ENCODE measurements at places on chromosomes 6 and 20. TPM values are rescaled to one million over a fixed set of nuclear protein-coding genes. Genes with fewer than 3 reads are reported as not detected.

DNA sequence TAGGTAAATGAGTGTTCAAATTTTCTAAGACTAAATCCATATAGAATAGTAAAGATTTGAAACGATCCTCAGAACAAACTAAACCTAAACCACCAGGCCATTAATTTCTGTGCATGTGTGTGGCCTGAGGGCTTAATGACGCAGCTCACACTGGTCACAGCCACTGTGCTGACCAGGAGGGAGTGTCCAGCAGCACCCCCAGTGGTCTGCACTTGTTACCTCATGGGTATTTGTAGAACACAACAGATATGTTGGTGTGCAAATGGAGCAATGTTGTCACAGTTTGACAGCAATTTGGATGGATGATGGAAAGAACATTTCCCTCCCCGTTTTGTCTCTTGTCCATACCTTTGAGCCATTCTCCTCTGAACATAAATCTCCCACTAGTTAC, 122.4 kb upstream of the EXOC2 start:
- DNase-seq = peak; percentile 27

C6orf58 gene
- total RNA-seq = 0.39 TPM

NKX2-4 gene
- 3.8 TPM for total RNA-seq

DNA sequence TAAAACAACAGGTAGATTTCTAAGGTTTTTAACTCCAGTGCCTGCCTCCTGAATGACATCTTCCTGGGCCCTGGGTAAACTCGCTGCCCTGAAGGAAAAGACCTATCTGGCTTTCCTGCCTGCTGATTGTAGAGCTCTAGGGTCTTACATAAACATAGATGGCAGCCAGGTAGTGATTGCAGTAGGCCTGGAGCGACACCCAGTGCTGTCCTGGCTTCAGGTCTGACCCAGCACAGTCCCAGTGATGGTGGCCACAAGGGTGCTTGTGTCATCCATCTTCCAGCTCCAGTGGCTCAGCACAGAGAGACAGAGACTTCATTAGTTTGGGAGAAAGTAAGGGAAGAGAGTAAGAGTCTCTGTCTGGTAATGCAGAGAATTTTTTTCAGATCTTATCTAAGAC, 542.9 kb upstream of the IMPG1 start:
- no peak for DNase-seq

DNA sequence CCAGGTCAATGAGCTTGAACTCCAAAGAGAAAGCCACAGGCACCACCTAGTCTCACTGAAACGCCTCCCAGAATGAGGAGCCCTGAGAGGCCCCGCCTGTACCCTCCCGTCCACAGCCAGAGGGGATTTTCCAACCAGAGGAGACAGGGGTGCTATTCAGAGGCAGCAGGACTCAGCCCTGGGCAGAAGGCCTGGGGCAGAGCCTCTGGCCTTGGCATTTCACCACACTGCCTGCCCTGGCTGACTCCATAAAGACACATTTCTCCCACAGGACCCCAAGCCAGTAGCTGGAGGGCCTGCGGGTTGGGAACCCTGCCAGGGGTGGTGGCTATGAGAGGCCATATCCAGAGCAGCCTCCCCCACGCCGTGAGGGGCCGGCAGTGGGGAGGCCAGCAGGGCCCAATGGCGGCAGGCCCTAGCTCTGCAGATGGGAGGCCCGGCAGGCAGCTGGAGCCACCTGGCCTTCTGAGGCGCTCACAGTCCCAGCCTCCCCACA, 159.3 kb downstream of the PREX1 start:
- peak; percentile 26 for DNase-seq

TRAPPC3L gene
- not detected for total RNA-seq

DNA sequence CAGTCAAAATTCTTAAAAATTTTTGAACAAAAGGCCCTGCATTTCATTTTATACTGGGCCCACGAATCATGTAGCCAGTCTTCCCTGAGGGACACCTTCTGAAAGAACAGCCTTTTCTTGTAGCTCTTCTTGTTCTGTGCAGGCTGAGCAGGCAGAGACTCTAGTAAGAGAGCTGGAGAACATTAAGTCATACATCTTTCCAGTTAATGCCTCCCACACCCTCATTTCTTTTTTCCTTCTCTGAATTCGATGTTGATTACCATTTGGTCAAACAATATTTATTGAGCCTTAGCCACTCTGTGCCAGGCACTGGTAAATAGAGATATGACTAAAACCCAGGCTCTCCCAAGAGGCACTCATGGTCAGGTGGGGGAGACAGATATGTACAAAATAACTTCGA, 33.6 kb downstream of the METTL24 start:
- DNase-seq = no peak

GRCh38 chr20:7248281-7249201, 481.1 kb downstream of the BMP2 start:
- no peak for DNase-seq

- peak; percentile 15 for DNase-seq
These were observed 272.9 kb downstream of the SMOC2 start for GRCh38 chr6:168713839-168714238.

DNA sequence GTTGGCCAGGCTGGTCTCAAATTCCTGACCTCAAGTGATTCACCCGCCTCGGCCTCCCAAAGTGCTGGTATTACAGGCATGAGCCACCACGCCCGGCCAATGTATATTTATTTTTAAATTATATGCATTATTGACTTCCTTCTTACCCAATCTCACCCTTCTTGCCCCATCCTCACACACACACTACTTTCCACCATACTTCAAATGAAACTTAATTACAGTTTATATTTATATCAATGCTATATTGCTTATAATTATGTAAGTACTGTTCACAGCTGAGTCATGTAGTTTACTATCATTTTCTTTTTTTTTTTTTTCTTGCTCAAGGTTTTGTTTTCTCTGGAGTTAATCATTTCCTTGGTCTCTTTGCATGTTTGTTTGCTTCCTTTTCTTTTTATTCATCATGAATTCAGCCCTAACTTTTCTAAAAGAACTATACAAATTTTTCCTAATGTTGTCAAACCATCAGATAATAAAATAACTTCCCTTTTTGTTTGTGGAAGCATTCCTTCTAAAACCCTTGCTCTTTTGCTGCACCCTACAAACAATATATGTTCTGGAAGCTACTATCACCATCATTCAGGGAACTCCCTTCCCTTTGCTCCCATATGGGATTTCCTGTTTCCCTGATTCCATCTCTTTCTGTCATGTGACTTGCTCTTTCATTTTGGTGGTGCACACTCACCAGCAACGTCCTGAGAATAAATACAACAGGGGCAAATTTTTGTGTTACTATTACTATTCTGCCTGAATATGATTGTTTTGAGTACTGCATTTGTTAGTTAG, 201.7 kb upstream of the SASH1 start:
- DNase-seq = peak; percentile 20

- DNase-seq = no peak
These were observed 19.2 kb downstream of the MICA start for GRCh38 chr6:31422587-31422986.

- peak; percentile 76 for DNase-seq
These were observed 18.9 kb downstream of the PERP start for GRCh38 chr6:138088326-138088762.

POM121L2 gene
- total RNA-seq = not detected

- DNase-seq = no peak
These were observed 30.1 kb upstream of the MAFB start for GRCh38 chr20:40718982-40719729.

GRCh38 chr20:14698125-14698524, 360.7 kb upstream of the FLRT3 start:
- DNase-seq = no peak

DNA sequence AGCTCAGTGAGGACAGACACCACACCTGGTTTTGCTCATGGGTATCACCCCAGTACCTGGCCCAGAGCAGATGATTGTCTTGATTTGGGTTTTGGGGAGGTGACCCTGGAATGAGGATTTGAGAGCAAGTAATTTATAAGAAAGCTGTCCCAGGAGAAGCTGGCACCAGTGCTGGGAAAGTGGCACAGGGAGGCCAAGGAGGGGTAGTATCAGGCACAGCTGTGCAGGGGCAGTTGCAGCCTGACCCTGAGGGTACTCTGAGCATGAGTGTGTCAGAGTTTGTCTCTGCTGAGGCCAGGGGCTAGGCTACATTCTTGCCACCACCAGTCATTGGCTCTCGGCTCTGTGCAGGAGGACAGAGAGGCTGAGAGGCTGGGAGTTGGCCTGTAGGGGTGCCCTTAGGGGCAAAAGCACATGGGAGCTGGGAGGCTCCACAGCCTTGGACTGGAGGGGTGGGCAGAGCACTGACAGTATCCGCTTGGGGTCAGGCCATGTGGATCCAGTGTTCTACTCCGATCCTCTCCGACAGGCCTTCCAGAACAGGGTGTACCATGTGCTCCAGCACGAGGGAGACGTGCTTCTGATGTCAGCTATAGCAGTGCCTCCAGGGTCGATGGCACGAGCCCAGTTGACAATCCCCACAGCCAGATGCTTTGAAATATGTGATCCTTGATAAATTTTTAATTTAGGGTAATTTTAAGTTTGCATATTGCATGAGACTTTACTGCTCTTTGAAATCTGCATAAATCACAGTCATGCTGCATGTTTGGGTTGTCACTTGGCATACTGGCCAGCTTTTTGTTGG, 121.3 kb downstream of the PHACTR3 start:
- no peak for DNase-seq

C20orf202 gene
- not detected for total RNA-seq

DEFB110 gene
- total RNA-seq = not detected

DNA sequence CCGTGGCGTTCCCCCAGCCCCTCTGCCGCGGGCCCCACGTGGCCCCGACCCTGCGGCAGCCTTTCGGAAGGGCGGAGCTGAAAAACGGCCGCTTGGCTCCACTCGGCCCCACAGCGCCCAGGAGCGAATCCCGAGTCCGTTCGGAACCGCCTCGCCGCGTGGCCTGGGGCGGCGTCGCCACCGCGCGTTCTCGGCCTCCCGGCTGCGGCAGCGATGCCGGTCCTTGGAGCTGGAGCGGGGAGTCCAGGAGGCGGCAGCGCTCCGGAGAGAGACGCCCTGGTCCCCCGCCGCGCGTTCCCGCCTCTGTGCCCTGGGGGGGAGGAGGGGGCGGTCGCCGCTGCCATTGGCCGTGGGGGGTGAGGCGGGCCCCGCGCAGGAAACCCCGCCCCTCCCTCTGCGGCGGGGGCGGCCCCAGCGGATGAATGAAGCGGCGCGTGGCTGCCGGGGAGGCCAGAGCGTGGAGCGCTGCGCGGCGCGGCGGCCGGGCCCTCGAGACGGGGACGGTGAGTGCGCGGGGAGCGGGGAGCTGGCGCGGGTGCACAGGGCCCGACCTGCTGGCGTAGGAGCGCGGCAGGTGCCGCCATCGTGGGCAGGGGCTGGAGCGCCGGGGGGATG, at the start of gene SLCO4A1:
TSS of gene SLCO4A1 (plus strand) at position 453 of the 615 bp plus-strand sequence. CDS start 13,952 bp downstream, outside the sequence.
- DNase-seq = peak; percentile 91
